ENCODE measurements at places on chromosomes 1 and 21.

GRCh38 chr1:237705462-237705861 is 185.3 kb downstream of the ZP4 start:
- no peak for DNase-seq

DNA sequence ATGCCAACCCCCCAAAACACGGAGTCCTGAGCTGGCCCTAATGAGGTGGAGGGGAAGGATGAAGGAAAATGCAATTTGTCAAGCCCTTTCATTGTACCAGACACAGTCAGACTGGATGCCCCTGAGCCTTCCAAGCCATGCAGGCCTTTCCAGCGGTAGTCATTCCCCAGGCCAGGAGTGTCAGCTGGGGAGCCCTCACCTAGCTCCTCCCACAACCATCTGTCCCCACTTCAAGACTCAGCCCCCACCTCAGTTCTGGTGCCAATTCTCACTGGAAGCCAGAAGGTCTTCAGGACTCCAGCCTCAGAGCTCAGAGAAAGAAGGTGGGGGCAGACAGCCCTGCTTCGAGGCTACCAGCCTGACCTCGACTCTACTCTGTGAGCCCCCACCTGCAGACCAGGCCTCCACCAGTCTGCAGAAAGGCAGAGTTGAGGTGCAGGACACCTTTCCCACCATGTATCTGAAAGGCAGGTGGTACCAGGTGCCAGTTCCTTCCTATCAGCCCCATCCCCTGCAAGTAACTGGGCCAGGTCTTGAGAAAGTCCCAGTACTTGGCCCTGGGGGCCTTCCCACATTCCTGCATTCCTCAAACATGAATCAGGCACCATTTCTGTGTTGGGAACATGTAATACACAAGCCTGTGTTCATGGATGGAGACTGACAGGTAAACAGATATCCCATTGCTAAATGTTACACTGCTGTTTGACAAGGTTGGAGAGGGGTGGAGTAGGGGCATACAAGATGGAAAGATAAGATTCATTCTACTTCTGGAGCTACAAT is 180.6 kb upstream of the EDN2 start:
- DNase-seq = no peak

DNA sequence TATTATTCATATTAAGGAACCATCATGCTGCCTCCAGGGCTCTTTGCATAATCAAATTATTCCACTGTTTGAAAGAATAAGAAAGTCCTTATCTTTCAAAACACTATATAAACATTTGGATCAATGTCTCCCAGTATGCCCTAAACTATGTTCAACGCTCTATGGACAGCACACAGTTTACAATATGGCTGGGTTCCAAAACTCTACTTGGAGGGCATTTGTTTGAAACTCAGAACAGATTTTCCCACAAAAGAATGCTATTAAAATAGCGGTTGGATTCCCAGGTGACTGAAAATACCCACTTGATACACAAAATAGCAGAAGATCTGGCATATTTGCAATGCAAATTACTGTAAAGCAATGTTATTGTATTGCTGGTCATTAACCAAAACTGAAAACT is 3.2 kb downstream of the HAO2 start:
- DNase-seq = no peak

GRCh38 chr1:13922466-13923110 is 222.6 kb downstream of the PRDM2 start:
- no peak for DNase-seq

GRCh38 chr1:18512883-18513282 is 32.2 kb downstream of the KLHDC7A start:
- no peak for DNase-seq

GRCh38 chr1:100448366-100448765 is 89.6 kb upstream of the GPR88 start:
- peak; percentile 84 for DNase-seq

DNA sequence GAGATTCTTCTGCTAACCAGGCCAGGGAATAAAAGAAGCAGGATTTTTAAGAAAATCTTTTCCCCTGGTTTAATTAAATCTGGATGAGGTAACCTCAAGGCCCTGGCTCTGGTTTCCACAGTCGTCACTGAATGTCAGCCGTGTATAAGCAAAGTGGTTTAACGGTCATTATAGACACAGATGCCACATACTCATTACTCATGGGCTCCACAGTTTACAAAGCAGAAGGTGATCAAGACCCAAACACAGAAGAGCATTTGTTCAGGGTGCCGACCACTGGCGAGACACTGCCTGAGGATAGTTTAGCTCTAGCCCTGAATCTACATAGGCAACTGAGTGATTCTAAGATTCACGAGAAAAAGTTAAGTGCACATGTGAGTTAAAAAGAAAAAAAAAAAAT is 27.8 kb upstream of the RAP1GAP start:
- no peak for DNase-seq

DNA sequence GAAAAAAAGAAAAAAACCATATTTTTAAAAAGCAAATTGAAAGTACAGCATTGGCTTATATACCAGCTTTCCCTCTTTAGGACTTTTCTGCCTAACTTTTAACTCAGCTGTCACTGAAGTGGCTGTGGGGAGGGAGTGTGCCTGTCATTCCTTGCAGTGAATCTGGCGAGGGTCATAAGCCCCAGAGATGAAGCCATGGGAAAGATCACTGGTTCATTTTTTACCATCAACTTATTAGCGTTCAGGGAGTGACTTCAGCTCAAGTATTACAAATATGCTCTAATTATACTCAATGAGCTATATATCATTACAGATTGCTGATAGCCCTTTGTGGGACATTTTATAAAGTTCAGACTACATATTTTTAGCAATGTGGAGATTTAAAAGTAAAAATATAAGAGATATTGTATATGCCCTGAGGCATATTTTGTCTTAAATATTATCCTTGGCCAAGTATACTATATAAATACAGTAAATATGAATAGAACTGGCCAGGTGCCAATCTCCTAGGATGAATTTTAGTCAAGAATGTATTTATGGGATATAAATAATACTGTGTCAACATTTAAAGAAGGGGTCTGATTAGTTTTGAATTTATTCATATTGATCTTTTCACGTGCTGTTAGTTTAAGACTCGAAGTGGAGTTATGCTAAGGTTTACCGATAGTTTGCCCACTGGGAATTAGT is 4.4 kb downstream of the TGFB2 start:
- no peak for DNase-seq

DNA sequence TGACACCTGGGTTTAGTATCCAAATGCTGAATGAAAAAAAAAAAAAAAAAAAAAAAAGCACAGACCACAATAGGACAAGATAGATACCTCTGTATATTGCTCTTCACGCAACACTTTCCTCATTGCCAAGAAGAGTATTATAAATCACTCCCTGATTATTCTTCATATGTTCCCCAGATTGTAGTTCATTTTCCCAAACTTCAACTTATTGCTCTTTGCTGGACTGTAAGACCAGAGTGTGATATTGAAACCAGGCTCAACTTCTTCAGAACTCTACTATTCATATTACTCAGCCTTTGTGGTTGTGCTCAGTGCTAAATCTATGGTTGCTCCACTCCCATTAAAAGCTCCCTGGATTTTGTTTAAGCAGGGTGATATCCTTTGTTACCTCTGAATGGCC is 180.4 kb downstream of the NTMT2 start:
- DNase-seq = no peak

DNA sequence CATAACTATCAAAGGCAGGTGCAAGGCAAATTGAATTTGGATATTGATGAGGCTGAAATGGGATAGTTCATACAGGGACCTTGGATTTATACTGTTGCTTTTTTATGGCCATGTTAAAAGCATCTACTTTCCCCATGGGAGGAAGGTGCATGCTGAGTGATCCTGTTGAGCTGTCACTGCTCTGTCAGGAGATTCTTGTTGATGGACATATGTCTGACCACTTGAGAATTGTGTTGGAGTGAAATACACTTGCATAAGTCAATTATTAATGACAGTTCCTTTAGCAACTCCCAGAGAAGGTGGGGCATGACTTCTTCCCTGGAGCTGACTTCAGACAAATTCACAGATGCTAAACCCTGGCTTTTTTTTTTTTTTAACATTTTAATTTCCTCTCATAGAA is 58.4 kb upstream of the DYNLT5 start:
- no peak for DNase-seq

GRCh38 chr1:110538921-110539320 is 19.9 kb upstream of the KCNA10 start:
- no peak for DNase-seq

GRCh38 chr1:102434421-102434820 is 437.7 kb upstream of the OLFM3 start:
- DNase-seq = peak; percentile 34

DNA sequence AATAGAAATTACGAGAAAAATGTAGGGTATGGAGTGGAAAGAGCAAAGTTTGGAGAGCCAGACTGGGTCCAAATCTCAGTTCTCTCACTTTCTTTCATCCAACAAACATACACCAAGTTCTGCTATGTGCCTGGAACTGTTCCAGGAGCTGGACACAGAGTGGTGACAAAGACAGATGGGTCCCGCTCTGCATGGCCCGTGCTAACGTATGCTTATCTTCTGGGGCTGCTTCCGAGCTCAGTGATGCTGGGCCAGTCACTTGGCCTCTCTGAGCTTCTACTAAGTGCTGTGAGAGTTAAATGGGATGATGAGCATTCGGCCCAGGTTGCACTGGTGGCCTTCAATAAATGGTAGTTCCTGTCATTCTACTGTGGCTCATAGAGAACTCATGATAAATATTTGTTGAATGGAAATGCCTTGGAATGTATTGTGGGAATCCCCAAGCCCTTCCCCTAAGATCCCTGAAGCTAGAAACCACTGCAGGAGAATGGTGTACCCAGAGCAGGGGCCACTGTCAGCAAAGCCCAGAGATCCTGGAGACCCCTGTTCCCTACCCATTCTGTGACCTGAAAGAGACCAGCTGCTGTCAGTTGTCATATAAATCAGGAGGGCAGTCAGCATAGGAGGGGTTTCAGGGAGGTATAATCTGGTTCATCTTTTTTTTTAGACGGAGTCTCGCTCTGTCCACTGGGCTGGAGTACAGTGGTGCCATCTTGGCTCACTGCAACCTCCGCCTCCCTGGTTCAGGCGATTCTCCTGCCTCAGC is 3.8 kb downstream of the LEMD1 start:
- no peak for DNase-seq

All from COR-L47 (cell line).